ENCODE measurements at places on chromosomes 5 and 9.

GRCh38 chr9:27379311-27380251 is 82.6 kb upstream of the EQTN start:
- no peak overlapping the region for H3K4me3 ChIP-seq
- no peak for DNase-seq
- H3K27me3 ChIP-seq, result peaks cover 9% of the 10 kb centered on the region
- no peaks in the 10 kb centered on the region for H3K36me3 ChIP-seq
- peaks cover 3% of the 10 kb centered on the region for H3K4me1 ChIP-seq

- DNase-seq, result no peak
- no peaks in the 10 kb centered on the region for H3K36me3 ChIP-seq
- peaks cover 4% of the 10 kb centered on the region for H3K4me1 ChIP-seq
- H3K4me3 ChIP-seq, result no peak overlapping the region
Observed at GRCh38 chr9:2664174-2665065, 42.8 kb downstream of the VLDLR start.

DNA sequence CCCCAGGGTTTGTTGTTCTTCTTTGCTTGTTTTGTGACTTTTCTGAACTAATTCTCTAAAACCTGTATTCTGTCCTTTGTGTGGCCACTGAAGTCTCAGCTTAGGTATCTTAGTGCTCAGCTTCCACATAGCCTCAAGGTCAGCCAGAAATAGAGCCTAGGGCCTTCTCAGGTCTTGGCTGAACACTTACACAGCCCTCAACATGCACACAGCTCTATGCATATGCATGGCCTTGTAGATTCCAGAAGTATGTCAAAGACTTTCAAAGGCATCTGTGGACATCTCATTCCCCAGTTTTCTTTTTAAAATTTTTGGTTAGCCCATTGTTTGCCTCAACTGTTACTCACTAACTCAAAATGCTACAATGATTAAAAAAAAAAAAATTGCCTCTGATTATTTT is 99.9 kb upstream of the GRIA1 start:
- no peaks in the 10 kb centered on the region for H3K27me3 ChIP-seq
- no peak overlapping the region for H3K27ac ChIP-seq
- no peaks in the 10 kb centered on the region for H3K4me1 ChIP-seq
- H3K4me3 ChIP-seq, result no peak overlapping the region
- DNase-seq, result no peak

GRCh38 chr9:129473523-129474244 is 147.2 kb downstream of the C9orf50 start:
- H3K36me3 ChIP-seq, result peaks cover 2% of the 10 kb centered on the region
- no peak for DNase-seq
- H3K4me3 ChIP-seq, result no peak overlapping the region

DNA sequence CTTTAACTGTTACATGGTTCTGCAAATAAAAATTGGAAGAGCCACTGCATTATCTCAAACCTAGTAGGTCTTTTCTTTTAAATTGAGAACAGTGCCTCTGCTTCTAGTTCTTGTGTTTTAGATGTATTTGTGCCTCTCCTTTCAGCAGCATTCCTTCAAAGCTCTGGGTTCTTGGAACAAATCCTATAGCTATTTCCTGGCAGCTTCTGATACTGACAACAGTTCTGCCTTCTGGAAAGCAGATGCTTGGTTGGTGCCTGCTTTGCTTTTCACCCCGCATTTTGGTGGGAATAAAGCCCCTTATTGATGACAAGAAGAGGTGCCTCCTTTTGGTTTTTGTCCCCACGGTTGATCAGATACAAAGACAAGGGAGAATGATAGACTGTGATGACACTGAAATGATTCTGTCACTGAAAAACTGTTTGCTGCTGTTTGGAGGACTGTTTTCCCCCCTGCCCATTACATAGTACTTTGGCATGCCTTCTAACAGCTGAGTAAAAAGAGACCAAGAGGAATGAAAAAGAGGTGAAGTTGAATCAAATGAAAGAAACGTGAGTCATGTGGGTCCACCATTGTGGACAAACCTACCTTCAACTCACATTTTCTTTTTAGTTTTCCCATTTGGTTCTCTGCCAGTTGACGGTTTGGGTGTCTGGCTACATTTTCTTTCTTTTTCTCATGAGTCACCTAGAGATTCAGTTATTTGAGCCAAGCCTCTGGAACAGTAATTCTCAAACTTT is 5.6 kb downstream of the PTCD2 start:
- no peaks in the 10 kb centered on the region for H3K27me3 ChIP-seq
- H3K4me1 ChIP-seq, result no peaks in the 10 kb centered on the region
- H3K27ac ChIP-seq, result no peak overlapping the region
- H3K4me3 ChIP-seq, result no peak overlapping the region
- peaks cover 38% of the 10 kb centered on the region for H3K36me3 ChIP-seq
- no peak for DNase-seq

DNA sequence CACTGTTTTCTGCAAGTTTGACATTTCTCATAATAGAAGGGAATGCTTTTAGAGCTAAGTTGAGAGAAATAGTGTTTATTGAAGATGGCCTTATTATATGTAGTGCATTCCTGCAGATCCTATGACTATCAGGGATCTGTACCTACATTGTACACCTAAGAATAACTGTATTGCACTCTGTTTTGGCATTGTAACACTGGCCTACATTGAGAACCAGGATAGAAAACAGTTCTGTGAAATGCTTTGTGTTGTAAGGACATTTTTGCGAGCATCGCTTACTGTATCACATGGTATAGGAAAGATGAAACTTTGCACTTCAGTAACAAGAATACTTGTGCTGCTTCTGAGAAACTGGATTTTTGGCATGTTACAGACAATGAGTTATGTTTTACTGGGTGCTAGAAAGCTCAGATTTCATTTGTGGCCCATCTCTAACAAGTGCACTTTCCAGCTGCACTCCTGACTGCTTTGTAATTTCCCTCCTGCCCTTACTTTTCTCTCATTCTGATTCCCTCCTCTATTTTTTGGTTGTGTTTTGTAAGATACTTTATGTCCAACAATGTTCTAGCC is 30.6 kb downstream of the C9orf85 start:
- DNase-seq, result no peak
- H3K4me3 ChIP-seq, result no peak overlapping the region
- no peak overlapping the region for H3K27ac ChIP-seq
- no peaks in the 10 kb centered on the region for H3K27me3 ChIP-seq

DNA sequence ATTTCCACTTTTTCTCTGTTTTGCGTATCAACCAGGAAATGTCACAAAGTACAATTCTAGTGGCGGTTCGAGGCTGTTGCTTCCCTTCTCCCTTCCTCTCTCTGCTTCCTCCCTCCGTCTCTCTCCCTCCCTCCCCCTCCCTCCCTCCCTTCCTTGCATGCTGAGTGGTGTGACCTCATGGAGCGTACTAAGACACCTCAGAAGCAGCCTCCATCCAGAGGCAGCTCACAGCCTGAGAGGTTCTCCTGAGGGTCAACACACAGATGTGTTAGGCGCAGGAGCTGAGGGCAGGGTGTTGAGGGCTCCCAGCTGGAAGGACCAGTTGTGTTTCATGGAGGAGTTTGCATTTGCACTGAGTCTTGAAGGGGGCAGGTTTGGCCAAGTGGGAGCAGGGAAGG is 57.7 kb downstream of the COL5A1 start:
- no peaks in the 10 kb centered on the region for H3K27me3 ChIP-seq
- no peak overlapping the region for H3K4me3 ChIP-seq
- H3K4me1 ChIP-seq, result no peaks in the 10 kb centered on the region
- no peak overlapping the region for H3K27ac ChIP-seq
- no peak for DNase-seq
- H3K36me3 ChIP-seq, result no peaks in the 10 kb centered on the region

- H3K27ac ChIP-seq, result no peak overlapping the region
- no peaks in the 10 kb centered on the region for H3K27me3 ChIP-seq
- DNase-seq, result no peak
- H3K36me3 ChIP-seq, result no peaks in the 10 kb centered on the region
- no peak overlapping the region for H3K4me3 ChIP-seq
Observed at GRCh38 chr5:78916044-78916443, 69.1 kb downstream of the ARSB start.

- H3K4me1 ChIP-seq, result no peaks in the 10 kb centered on the region
- DNase-seq, result no peak
- H3K36me3 ChIP-seq, result no peaks in the 10 kb centered on the region
- H3K27me3 ChIP-seq, result no peaks in the 10 kb centered on the region
- H3K27ac ChIP-seq, result no peak overlapping the region
- H3K4me3 ChIP-seq, result no peak overlapping the region
Observed at GRCh38 chr9:26459959-26460358, 432.6 kb downstream of the CAAP1 start.

GRCh38 chr5:157444224-157444623 is 15.8 kb upstream of the NIPAL4 start:
- DNase-seq, result no peak
- H3K36me3 ChIP-seq, result no peaks in the 10 kb centered on the region
- H3K27ac ChIP-seq, result no peak overlapping the region
- no peaks in the 10 kb centered on the region for H3K27me3 ChIP-seq
- H3K4me3 ChIP-seq, result no peak overlapping the region

GRCh38 chr9:6408320-6408719 is 4.7 kb upstream of the UHRF2 start:
- no peak overlapping the region for H3K27ac ChIP-seq
- peaks cover 5% of the 10 kb centered on the region for H3K36me3 ChIP-seq
- no peak overlapping the region for H3K4me3 ChIP-seq
- peaks cover 3% of the 10 kb centered on the region for H3K4me1 ChIP-seq
- DNase-seq, result no peak
- H3K27me3 ChIP-seq, result no peaks in the 10 kb centered on the region

DNA sequence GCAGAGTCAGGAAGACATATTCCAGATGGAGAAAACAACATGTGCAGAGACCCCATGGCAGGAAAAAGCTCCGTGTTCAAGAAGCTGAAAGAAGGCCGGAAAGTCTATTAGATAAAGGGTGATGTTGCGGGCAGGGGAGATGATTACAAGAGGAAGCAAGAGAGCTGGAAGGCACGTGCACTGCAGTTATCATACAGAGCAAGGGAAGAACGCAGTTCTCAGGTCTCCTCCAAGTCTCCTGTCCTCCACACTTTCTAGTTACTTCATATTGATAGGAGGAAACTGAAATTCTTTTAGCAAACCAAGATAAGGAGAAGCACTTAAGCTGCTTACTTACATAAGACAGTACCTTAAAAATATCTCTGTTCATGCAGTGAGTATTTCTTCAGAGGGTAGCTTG is 58.3 kb upstream of the PLPP6 start:
- H3K4me1 ChIP-seq, result peaks cover 24% of the 10 kb centered on the region
- H3K27me3 ChIP-seq, result no peaks in the 10 kb centered on the region
- H3K36me3 ChIP-seq, result peaks cover 6% of the 10 kb centered on the region
- no peak overlapping the region for H3K4me3 ChIP-seq
- DNase-seq, result no peak

DNA sequence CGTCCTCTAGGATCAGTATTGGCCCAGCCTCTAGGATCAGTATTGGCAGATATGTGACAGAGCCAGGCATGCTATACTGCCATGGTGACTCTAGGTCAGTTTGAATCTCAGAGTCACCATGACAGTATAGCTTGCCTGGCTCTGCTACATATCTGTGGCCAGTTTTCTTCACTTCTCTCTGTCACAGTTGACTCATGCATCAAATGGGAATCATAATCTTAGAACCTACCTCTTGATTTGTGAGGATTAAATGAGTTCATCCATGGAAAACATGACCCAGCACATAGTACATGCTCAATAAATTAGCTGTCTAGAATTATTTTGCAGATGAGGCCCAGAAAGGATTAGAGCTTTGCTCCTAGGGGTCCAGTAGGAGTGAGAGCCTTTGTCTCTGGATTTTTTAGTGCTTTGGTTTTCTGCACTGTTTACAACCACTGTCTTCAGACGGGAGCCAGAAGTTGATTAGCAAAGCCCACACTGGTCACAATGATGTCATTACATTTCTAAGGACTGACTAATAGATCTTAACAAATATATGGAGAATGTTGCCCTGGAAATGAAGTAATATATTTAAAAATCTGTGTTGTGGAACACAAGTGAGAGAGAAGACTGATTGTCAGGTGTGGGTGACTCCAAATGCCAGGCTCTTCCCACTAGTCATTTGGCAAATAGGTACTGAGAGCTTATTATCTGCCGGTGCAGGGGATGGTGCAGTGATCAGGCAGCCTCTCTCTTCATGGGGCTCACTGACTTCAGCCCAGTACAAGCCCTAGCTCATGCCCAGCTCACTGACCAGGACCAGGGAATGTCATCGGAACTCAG is 76.0 kb downstream of the COL15A1 start:
- peak overlapping the region; percentile 51 for H3K27ac ChIP-seq
- no peak overlapping the region for H3K4me3 ChIP-seq
- DNase-seq, result no peak
- H3K36me3 ChIP-seq, result no peaks in the 10 kb centered on the region

GRCh38 chr9:78261403-78262001 is 25.6 kb downstream of the CEP78 start:
- no peaks in the 10 kb centered on the region for H3K4me1 ChIP-seq
- no peak for DNase-seq
- H3K27me3 ChIP-seq, result no peaks in the 10 kb centered on the region
- H3K36me3 ChIP-seq, result peaks cover 20% of the 10 kb centered on the region
- H3K27ac ChIP-seq, result no peak overlapping the region
- no peak overlapping the region for H3K4me3 ChIP-seq

GRCh38 chr9:15867988-15868387 is 315.1 kb downstream of the CCDC171 start:
- H3K4me1 ChIP-seq, result no peaks in the 10 kb centered on the region
- no peaks in the 10 kb centered on the region for H3K27me3 ChIP-seq
- no peaks in the 10 kb centered on the region for H3K36me3 ChIP-seq
- DNase-seq, result no peak
- no peak overlapping the region for H3K4me3 ChIP-seq

DNA sequence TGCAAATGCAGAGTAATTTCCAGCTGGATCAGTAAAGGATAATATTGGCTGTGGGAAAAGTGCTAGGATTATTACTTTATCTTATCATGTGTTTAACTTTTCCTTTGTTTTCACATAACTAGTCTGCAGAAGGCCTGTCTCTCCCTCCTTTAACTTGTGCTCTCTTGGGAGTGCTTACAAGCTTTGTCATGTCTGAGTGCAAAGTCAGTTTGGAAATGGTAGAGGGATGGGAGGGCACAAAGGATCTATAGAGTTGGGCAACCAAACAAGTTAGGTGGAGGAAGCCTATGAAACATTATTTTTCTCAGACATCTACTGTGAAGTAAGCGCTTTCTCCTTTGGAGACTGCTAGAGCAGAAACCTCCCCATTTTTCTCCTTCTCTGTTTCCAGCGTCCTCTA is 308.8 kb downstream of the ARHGAP26 start:
- H3K27ac ChIP-seq, result no peak overlapping the region
- no peak for DNase-seq
- H3K4me1 ChIP-seq, result peaks cover 26% of the 10 kb centered on the region
- no peak overlapping the region for H3K4me3 ChIP-seq
- H3K36me3 ChIP-seq, result peaks cover 18% of the 10 kb centered on the region
- H3K27me3 ChIP-seq, result no peaks in the 10 kb centered on the region

DNA sequence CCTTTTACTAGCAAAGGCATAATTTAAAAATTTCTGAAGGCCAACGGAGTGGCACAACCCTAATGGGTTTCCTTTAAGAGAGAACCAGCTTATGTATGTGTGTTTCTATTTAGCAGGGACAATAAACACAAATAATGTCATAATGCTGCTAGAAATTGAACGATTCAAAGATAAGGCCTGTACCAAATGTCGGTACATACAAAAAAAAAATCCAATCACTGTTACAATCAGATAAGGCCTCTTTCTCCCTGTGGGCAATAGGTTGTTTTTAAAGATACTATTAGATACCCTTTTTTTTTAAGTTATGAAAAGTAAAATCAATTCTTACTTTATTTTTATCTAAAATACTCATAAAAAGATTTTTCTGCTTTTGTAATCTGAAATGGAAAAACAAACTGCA is 821.0 kb downstream of the PRELID2 start:
- H3K27me3 ChIP-seq, result no peaks in the 10 kb centered on the region
- no peaks in the 10 kb centered on the region for H3K36me3 ChIP-seq
- no peak for DNase-seq
- no peak overlapping the region for H3K4me3 ChIP-seq
- no peak overlapping the region for H3K27ac ChIP-seq
- no peaks in the 10 kb centered on the region for H3K4me1 ChIP-seq

GRCh38 chr9:87546704-87547103 is 49.0 kb downstream of the DAPK1 start:
- H3K36me3 ChIP-seq, result no peaks in the 10 kb centered on the region
- no peak overlapping the region for H3K4me3 ChIP-seq
- H3K27me3 ChIP-seq, result no peaks in the 10 kb centered on the region
- H3K27ac ChIP-seq, result no peak overlapping the region
- H3K4me1 ChIP-seq, result no peaks in the 10 kb centered on the region
